ENCODE measurements at places on chromosomes 1 and 21. TPM values are rescaled to one million over a fixed set of nuclear protein-coding genes. Genes with fewer than 3 reads are reported as not detected.

ANKRD34A gene
- total RNA-seq, result 0.77 TPM

GIPC2 gene
- 4.3 TPM for total RNA-seq

NSL1 gene
- 45.6 TPM for total RNA-seq

CD48 gene
- not detected for total RNA-seq

ARHGEF16 gene
- 35.6 TPM for total RNA-seq

PGLYRP4 gene
- not detected for total RNA-seq

EDN2 gene
- not detected for total RNA-seq

RPL11 gene
- 1,063 TPM for total RNA-seq

SMCP gene
- total RNA-seq, result not detected

GRCh38 chr21:22490049-22490448 lies 1491.8 kb downstream of the NCAM2 start:
- DNase-seq, result no peak

- DNase-seq, result no peak
Observed at GRCh38 chr1:180387413-180387812, 115.0 kb downstream of the ACBD6 start.

GRCh38 chr1:237146241-237146640 lies 104.3 kb downstream of the RYR2 start:
- no peak for DNase-seq

GRCh38 chr1:40679165-40679953 lies 12.1 kb upstream of the NFYC start:
- DNase-seq, result no peak

- no peak for DNase-seq
Observed at GRCh38 chr1:82125119-82125518, 324.4 kb downstream of the ADGRL2 start.

DNA sequence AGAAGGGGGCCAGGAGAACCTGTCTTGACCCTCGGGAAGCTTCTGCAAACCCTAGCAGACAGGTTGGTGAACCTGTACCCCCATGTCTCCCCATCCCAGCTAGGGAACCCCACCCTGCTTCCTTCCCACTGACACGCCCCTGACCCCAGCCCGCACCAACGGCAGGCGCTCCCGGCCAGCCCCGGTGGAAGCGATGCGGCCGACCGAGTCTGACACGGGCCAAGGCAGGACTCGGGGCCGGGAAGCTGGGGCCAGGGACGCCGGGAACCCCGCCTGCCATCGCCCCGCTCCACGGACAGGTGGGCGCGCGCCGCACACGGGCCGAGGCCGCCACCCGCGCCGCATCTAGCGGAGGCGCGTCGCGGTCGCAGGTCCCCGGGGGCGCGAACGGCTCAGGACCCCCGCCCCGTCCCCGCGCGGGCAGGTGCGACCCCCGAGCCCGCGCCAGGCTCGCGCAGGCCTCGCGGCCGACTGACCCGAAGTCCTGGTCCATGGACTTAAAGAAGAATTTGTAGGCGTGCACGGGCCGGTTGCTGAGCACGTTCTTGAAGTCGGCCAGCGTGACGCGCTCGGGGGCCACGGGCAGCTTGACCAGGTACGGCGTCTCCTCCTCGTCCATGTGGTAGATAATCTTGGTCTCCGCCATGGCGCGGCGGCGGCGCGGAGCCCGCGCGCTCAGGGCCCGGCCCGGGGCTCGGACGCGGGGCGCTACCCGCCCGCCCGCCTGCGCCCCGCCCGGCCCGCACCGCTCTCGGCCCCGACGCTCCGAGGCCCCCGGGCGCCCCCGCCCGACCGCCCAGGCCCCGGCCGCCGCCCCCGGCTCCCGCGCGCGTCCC lies 580 bp downstream of the DVL1 start:
- no peak for DNase-seq

DNA sequence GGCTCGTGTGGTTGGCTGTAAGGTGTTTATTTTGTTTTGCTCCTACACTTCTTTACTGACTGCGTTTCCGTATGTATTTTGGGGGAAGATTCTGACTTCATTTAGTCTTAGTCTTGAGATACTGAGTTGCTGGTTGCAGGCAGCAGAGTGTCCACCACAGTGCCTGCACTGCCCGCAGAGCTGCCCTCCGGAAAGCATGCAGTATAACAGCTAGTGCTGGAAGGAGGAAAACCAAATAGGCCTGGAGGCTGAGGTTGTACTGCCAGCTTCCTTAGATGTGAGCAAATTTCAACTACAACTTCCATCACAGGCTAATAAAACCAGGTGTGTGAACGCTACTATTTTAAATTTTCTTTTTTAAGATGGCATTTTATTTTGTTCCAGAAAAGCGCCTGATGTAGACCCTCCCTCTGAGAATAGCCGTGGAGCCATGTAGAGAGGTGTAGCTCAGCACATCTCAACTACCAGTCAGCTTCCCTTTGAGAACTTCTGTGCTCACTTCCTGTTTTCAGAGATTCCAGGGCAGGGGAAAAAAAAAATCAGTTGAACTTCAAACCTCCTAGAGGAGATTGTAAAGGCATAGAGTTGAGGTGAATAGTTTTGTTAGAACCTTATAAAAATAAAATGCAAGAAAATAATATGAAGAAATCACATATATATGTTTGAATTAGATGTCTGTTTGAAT lies 17.6 kb downstream of the LMO4 start:
- no peak for DNase-seq

GRCh38 chr1:115648717-115649691 lies 7.2 kb downstream of the VANGL1 start:
- no peak for DNase-seq

DNA sequence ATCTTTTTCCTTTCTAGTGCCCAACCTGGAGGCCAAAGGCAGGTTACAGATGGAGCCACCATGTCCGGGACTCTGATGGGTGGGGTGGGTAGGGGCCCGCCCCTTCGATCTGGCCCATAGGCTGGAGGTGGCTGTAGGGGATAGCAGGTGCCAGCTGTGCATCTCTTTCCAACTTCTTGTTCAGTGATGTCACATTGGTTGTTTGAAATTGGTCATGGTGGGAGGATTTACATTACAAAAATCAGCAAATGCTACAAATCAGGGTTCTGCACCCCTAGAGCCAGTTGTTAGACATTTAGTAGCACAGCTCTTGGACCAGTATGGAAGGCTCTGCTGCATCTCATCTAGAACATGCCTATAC lies 22.4 kb upstream of the POU3F1 start:
- no peak for DNase-seq

- DNase-seq, result no peak
Observed at GRCh38 chr1:59013928-59014279, 230.1 kb upstream of the JUN start.

- no peak for DNase-seq
Observed at GRCh38 chr1:245437369-245438062, 282.7 kb downstream of the KIF26B start.

DNA sequence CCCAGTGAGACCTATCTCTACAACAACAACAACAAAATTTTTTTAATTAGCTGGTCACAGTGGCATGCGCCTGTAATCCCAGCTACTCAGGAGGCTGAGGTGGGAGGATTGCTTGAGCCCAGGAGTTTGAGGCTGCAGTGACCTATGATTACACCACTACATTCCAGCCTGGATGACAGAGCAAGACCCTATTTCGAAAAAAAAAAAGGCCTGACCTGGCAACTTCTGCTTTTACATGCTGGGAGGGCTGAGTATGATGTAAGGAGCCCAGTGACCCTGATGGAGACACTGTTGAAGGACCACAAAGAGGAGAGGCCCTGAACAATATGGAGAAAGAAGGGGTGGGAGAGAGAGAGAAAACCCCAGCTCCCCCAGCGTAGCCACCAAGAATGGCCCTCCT lies 9.2 kb upstream of the VPS26C start:
- DNase-seq, result no peak

GRCh38 chr1:115192200-115192767 lies 103.0 kb upstream of the TSPAN2 start:
- no peak for DNase-seq

- no peak for DNase-seq
Observed at GRCh38 chr1:72606216-72606810, 324.0 kb upstream of the NEGR1 start.

All from Caco-2 (cell line).